ENCODE measurements at places on chromosomes 16 and 17.

DNA sequence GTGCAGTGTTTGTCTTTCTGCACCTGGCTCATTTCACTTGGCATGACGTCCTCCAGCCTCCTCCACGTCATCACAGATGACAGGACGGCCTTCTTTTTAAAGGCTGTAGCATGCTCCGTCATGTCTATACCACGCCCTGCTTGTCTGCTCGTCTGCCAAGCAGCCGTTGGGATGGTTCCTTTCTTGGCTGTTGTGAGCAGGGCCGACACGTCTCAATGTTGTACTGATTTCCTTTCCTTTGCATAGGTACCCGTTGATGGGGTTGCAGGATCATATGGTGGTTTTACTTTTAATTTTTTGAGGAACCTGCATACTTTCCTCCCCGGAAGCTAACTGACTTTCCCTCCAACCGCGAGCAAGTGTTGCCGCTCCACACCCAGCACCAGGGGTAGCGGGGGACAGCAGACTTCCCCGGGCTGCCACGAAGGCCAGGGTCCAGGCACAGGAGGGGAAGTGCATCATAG is 212.2 kb upstream of the ZNF469 start:
- no peak for DNase-seq

- DNase-seq, result peak; percentile 96
Observed at GRCh38 chr17:81119223-81120148, 45.8 kb upstream of the PVALEF start.

- no peak for DNase-seq
Observed at GRCh38 chr17:33596899-33597298, 303.8 kb upstream of the ASIC2 start.

DNA sequence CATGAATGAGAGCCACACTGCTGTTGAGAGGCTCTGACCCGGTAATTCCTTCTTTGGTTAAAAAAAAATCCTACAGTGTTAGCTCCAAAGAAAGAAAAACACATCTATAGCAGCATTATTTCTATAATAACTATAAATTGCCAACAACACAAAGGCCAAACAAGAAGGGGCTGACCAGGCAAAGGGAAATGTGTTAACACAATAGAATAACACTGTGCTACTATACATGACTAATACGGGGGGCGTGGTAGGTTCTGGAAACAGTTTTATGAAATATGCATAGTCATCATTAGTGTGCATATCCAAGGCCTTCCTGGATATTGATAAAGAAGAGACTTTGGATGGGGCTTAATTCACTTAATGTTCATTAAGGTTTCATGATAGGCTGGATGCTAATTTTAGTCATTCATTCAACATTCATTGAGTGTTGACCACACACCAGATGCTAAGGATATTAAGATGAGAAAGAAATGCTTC is 50.0 kb upstream of the CCL1 start:
- peak; percentile 69 for DNase-seq

- no peak for DNase-seq
Observed at GRCh38 chr17:75637143-75637538, 3.9 kb downstream of the SMIM5 start.

GRCh38 chr17:59812139-59812538 is 80.6 kb downstream of the TUBD1 start:
- no peak for DNase-seq

DNA sequence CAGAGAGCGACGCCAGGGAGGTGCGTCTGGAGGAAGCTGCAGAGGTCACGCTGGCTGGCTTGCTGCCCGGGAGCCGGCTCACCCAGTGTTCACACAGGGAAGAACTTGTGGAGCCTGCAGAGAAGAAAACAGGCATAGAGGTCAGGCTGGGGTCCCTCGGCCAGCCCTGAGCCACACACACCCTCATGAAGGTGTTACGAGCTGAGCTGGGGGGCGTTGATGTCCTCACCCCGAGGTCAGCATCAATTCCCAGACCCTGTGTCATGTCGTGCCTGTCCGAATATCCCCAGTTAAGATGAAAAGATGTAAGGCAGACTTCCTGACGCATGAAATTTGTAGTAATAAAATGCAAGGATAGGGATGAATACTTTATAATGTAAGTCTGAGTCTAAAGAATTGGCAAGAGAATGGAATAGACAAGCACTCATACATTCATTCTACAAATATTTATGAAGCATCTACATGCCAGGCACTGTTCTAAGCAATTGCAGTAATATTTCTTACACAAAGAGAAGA is 77.1 kb downstream of the USP31 start:
- peak; percentile 82 for DNase-seq

GRCh38 chr17:6570731-6571451 is 14.5 kb upstream of the PITPNM3 start:
- no peak for DNase-seq

GRCh38 chr17:75019146-75019545 is 6.7 kb downstream of the MRPL58 start:
- no peak for DNase-seq

- peak; percentile 33 for DNase-seq
Observed at GRCh38 chr17:78416791-78417530, 38.5 kb downstream of the PGS1 start.

- DNase-seq, result no peak
Observed at GRCh38 chr17:49850772-49851386, 3.0 kb upstream of the TAC4 start.

DNA sequence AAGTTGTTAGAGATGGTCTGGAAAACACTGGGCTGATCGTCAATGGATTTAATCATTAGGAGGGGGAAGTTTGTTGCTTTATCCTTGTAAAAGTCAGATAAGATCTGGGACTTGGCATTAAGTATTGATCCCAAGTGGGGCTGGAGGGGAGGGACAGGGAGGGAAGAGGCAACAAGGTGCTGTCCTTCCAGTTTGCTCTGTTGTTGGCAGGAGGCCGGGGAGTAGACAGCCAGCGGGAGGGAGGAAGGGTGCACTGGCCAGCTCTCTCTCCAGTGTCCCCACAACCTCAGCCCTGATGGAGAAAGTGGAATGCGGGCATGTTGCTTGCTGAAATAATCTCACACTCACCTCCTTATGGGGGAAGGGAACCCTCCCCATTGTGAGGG is 210.2 kb downstream of the CCDC182 start:
- DNase-seq, result no peak

- no peak for DNase-seq
Observed at GRCh38 chr16:15856901-15857698, at the start of gene MYH11. Gene MYH11 (minus strand): TSS chr16:15857028. CDS start chr16:15838252, 18,776 bp downstream.

GRCh38 chr16:15035163-15035729 is 20.6 kb downstream of the NTAN1 start:
- no peak for DNase-seq

DNA sequence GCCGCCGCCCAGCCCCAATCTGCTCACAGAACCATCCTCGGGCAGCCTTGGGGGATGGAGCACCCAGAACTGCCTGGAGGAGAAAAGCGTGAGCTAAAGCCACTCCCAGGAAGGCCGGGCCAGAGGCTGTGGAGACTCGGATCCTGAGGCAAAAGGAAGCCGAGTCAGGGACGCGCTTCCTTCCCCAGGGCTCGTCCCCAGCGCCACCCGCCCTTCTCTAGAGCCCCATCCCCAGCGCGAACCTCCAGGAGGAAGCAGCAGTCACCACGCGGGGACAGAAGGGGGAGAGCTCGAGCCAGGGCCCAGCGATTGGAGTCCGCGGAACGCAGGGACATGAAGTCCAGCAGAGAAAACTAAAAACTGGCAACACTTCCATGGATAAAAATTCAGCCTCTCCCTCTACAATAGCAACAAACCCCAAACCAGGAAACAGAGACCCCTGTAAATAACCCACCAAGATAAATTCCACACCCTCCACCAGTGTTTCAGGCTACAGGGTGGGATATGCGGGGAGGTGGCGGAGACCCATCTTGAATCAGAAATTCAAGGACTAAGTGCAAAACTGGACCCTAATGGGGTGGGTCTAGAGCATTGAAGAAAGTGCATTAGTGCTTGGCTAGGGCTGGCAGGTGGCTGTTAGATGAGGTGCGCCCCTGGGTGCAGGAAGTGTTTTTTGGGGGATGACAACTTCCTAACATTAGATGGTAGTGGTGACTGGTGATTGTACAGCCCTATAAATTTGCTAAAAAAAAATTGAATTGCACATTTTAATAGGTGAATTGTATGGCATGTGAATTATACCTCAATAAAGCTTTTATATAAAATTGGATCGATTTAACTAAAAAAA is 116.1 kb upstream of the METRNL start:
- DNase-seq, result peak; percentile 70

- DNase-seq, result no peak
Observed at GRCh38 chr17:51054748-51055147, 65.9 kb downstream of the SPAG9 start.

DNA sequence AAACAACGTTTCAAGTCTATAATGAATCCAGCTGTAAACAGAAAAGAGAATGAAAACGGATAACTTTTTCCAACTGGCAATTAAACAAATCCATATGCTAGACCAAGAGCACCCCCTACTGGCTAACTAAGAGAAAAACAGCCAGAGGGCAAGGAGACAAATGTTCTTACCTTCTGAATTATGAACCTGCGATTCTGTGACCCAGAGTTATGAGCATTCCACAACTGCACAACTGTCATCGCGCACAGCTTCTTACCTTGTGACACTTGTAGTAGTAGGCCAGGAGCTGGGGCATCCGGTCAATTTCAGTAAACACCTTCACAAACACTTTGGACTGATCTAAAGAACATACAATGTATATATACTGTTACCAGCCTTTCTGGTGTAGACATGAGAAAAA is 18.6 kb downstream of the COG7 start:
- peak; percentile 80 for DNase-seq

DNA sequence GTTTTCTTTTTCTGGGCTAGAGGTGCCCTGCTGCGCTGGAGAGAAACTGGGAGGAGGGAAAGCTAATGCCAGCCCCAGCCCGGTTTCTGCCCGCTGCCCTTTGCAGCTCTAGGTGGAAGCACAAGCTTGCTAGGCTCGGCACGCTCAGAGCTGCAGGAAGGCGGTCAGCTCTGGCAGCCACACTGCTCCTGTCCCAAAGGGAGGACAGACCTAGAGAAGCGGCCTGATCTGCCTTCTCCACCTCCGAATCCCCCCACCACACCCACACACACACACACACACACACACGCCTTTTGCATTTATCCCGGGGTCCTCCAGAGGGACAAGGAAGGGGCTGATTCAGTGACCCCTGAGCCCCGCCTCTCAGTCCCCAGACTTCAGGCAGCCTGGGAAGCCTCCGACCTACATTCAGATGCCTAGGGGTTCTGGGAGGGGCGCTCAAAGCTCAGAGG is 418.1 kb downstream of the SOX9 start:
- DNase-seq, result no peak

GRCh38 chr17:81349397-81350319 is 45.6 kb upstream of the BAHCC1 start:
- peak; percentile 27 for DNase-seq

GRCh38 chr17:82330322-82331239 is 3.0 kb downstream of the SECTM1 start:
- peak; percentile 60 for DNase-seq

DNA sequence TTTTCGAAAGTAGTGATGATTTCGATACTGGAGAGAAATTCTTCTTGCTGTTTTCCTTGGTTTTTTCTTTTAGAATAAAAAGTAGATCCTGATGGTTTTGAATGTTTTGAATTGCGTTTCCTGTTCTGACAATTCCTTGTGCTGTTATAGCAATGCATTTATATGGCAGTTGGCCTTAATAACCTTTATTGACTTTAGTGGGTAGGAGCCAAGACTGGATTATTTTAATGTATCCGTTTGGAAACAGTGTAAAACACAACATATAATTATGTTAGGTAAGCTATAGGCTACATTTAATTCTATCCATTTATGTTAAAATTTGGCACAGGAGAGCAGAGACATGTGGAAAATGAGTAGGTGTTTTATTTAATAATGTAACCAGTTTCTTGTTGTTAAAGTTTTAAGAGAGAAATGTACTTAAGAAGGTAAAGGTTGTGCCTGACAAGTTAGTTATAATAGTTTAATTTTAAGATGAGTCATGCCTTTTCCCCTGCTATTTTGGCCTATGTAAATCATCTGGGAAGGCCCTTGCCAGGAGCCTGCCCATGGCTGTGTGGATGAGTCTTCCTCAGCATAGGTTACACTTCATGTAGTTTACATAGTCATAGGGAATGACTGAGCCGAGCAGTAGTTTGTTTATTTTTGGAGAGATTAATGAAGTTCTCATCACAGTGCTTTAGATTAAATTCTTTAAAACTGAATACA is 189.9 kb downstream of the FTO start:
- DNase-seq, result peak; percentile 90

DNA sequence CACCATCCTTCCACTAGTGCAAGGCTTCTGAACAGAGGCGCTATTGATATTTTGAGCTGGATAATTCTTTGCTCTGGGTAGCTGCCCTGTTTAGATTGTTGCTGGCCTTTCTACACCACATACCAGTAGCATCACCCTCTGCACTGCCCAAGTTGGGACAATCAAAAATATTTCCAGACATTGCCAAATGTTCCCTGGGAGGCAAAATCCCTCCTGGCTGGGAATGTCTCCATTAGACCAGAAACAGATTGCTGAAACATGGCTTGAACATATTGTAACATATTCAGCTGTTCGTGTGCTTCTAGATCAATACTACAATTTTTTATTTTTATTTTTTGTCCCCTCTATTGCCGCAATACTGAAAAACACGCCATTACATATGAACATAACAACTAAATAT is 174.6 kb downstream of the ABCA8 start:
- DNase-seq, result no peak

DNA sequence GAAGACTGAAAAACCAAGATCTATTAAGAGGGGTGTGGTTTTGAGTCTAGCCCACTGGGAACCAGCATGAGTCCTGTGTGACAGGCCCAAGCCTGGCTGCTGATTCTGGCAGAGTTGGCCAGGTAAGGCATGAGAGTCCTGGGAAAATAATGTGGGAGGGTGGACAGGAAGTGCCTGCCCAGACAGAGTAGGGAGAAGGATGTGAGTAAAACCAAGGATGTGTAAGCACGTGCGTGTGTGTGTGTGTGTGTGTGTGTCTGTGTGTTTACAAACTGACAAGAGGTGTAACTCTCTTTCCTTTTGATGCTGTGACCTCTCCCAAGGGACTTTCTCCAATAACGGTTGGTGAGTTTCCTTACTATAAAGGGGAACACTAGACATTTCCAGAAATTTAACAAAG is 15.6 kb upstream of the TEX2 start:
- peak; percentile 67 for DNase-seq

DNA sequence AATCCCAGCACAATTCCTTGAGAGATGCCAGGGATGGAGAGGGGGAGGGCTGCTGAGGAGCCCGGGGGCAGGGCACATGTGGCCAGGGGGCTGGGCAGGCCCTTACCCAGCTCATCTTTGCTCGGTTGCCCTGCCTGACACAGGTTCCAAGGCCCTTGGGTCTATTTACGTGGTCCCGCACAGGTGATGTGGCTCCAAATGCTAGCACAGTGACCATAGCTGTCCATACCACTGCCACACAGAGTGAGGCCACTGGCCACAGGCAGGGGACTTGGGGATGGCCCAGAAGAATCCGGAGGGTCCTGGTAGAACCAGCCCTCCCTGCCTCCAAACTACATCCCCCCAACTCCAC is 10.0 kb upstream of the PRR29 start:
- DNase-seq, result no peak
